Activated naive CD4-positive, alpha-beta T cell (primary cell): ENCODE measurements at places on chromosomes 7 and 10.
A peak's percentile ranks its signal among the peaks of the same experiment; 100 is the strongest.

GRCh38 chr10:69959911-69960310, 92.7 kb upstream of the MACROH2A2 start:
- no peak for DNase-seq

DNA sequence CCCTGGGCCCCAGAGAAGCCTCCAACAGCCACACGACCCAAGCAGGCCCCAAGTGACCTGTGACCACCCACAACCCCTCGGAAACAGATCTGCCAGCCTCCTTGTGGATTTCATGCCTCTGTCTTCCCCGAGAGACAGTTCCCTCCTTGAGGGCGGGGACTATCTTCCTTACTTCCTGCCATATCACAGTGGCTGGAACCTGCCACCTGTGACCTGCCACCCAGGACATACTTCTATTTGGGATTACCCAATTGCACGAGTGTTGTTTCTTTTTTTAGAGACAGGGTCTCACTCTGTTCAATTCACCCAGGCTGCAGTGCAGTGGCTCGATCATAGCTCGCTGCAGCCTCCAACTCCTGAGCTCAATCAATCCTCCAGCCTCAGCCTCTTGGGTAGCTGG, 25.9 kb downstream of the TNRC18 start:
- no peak for DNase-seq

DNA sequence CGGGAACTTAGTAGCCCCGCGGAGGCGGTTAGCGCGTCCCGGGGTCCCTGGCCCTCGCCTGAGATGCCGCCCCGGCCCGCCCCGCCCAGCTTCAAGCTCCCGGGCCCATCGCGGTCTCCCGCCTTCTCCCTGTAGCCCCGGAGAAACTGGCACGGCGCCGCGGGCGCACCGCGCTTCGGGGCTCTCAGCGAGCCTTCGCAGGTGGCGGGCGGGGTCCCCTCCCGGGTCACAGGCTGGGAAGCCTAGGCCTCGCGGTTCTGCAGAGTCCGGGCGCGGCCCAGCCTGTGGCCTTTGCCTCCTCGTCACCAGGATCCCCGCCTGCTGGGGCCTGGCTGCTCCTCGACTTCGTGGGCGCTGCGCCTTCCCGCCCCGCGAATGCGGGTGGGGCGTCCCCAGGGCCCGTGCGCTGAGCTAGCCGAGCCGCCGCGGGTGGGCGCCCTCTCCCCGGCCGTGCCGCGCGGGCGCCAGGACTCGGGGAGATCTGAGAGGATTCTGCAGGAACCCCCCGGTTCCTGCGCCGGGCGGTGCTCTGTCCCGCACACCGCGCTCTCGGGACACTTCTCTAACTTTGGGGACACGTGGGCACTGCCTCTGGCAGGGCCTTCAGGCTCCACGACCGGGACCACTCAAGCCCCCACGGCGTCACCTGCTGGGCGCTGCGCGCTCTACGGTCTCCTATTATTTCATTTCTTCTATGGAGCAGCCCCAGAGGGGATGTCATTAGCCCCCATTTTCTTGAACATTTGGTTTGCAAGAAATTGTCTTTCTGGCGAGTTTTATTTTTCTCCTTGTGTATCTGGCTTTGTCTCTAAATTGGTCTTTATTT, 682 bp upstream of the RGS10 start:
- DNase-seq = peak; percentile 67

GRCh38 chr7:148192491-148192890, 398.1 kb upstream of the C7orf33 start:
- DNase-seq = no peak

DNA sequence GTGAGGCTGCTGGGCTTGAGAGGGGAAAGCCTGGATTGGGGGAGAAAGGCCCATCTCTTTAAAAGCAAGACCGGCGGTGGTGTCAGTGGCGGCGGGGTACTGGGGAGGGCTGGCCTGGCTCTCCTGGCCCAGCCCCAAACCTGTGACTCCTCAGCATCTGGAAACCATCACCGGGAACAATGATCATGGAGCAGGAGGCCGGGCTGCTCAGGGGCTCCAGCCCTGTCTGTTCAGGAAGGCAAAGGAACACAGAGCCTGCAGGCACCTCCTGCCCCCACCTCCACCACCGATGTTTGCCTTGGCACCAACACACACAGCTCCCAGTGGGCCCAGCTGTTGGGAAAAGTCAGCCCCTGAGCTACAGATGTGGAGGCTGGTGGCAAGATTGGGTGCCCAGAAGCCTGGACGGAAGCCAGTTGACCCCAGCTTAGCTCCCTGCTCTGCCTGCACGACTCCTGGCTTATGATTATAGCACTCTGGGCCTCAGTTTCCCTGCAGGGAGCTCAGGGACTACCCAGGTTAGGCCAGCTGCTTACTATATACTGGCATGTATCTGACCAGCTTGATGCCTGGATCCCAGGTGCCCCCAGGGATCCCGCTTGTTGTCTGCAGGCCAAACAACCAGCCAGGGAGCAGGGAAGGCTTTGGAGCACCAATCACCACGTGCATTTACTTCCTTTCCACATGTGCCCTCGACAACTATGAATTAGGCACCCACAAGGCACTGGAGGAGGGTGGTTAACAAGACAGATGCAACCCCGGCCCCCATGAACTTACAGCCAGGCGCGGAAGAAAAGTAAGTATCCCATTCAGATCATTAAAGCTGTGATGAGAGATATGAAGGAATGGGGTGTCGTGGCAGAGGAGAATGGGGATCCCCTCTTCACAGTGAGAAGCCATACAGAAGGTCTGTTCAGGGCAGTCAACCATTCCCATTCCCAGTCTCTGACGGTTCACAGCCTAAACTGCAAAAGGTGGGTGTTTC, 37.3 kb downstream of the ZCCHC24 start:
- no peak for DNase-seq

DNA sequence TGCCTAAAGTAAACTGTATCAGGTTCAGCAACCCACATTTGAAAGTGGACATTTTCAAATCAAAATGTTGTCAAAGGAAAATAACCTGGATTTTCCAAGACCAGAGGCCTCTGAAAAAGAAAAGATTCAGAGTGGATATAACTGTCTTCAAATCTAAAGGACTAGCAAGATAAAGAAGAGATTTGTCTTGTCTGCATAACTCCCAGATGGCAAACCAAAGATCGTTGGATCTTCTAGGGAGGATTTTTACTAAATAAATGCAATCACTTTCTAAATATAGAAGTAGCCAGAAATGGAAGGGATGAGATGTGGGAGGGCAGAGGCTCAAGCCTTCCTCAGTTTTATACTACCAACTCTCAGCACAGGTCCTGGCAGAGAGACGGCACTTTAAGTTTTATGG, 39.0 kb downstream of the CABCOCO1 start:
- no peak for DNase-seq
